ENCODE measurements at places on chromosomes 1 and 21.

DNA sequence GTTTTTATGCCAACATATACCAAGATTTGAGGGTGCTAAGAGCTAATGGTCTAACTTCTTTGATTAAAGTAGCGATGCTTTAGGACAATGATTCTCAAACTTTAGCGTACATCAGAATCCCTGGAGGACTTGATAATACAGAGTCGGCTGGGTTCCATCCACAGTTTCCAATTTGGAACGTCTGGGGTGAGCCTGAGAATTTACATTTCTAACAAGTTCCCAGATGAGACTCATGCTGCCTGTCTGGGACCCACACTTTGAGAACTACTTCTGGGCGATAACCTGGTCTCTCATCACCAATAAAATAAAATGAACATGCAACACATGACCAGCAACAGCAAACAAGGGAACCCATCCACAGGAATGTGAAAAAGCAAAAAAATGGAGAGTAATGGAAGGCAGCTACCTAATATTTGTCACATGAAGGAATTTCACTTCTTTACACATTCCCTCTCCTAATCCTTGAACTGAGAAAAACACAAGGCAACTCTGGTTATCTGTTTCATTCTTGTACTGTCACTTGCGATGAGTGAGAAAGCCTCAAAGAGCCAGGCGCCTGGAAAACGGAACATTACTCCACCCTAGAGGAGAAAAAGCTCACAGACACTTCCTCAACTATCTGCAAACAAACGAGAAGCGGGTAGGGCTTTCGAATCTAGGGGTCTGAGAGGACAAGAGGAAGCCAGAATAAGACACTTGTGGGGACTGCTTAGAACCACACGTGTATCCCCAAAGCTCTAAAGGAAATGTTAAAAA is 14.0 kb downstream of the HSF2BP start:
- peak; percentile 3 for DNase-seq

DNA sequence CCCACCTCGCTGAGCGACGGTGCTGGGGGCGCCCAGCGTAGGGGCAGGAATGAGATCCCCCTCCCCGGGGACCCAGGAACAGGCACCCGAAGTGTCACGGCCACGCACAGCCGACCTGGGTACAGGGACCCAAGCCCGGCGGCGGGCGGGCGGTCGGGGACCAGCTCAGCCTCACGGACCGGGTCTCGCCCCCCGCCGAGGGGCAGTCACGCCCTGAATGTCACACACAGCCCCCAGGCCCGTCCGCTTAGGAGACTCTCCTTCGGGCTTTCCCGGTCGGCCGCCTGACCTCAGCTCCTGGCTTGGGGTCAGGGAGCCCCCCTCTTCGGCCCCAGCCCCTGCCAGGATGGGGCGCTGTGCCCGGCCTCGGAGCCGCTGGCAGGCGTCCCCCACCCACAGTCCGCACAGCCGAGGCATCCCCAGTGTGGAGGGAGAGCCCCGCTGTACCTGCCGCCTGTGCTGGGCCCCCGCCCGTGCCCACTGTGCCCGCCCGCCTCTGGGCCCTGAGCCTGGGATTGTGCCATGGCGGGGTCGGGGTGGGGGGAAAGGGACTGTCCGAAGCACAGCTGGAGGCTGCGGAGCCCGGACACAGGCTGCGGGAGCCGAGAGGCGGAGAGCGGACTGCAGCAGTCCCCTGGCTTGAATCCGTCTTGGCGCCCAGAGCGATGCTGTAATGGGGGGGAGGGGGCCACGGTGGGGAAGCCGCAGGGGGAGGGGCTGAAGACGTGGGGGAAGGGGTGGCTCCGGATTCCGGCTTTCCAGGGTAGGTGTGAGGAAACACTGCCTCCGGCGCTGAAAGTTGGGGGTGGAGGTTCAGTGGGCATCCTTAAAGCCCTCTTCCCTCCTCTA is 627 bp upstream of the DLGAP3 start:
- no peak for DNase-seq

DNA sequence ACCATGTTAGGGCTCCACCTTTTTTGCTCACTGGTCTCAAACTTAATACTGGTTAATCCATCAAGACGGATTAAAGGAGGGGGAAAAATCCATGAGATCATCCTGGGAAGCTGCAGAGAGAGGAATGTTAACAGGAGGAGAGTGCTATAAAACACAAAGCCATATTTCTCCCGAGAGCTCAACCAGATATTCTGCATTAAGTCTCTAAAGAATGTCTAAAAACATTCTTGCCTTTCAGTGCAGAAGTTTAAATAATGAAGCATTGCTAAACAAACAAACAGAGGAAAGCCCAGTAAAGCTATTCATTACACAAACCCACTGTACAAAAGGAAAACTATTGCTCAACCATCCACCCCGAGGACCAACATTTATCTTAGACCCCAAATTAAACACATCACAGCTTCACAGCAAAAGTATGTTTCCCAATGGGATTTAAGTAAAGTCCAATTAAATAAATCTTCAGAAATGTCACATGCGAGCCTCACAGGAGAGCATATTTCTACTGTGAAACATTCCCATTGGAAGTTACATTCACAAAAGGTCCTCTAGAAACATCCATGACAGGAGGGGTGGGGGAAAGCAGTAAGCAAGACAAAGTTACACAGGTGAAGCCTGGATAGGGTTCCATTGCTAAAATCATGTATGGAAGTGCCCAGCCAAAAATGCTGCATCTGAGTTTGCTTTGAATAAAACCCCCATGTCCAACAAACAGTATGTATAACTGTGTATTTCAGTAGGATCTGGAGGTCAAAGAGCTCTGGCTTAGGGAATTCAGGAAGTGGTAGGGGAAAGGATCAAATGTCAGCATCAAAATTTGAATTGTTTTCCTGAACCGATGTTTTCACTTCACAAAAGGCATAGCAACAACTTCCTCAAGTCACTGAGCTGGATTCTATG is 23.3 kb downstream of the DUSP10 start:
- DNase-seq = no peak

DNA sequence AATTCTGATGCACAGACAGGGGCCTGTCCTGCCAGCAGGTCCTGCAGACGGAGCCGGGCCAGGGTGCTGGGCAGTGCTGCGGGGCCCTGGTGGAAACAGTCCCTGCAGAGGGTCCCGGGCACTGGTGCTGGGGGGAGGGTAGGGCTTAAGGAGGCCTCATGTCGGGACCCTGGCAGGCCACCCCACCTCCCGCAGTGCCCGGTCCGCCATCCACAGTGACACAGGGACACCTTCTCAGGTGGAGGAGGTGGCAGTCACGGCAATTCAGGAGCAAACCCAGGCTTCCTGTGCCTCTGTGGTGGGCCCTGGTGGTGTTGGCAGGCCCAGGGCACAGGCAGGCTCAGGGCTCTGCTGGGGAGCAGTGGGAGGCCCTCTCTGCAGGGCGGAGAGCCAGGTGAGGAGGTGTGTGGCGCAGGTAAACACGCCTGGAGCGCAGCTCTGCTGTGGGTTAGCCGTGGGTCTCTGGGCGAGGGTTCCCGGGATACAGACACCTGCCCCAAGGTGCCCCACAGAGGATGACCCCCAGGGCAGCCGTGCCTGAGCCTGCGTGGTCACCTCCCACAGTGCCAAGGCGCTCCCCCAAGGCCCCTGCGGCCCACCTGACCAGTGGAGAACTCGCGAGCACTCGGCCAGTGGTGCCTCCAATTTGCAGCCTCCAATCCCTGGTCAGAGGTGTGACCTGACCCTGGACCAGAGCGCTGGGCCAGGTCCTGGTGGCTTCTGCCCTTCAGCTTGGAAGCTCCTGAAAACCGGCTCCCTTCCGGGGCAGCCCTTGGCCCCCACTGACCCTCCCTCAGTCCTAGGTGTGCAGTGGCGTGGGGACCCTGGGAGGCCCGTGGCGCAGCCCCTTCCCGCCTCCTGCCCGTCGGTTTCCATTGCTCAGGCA is 19.2 kb downstream of the COL18A1 start:
- DNase-seq = no peak

- peak; percentile 22 for DNase-seq
Measured at GRCh38 chr1:6423321-6423999, 1.1 kb upstream of the ESPN start.

DNA sequence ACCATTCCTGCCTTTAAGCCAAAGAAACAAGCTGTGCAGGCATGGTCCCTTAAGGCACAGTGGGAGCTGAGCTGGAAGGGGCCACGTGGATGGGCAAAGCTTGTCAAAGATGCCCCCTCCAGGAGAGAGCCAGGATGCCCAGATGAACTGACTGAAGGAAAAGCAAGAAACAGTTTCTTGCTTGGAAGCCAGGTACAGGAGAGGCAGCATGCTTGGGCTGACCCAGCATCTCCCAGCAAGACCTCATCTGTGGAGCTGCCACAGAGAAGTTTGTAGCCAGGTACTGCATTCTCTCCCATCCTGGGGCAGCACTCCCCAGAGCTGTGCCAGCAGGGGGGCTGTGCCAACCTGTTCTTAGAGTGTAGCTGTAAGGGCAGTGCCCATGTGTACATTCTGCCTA is 1.3 kb upstream of the SLC50A1 start:
- no peak for DNase-seq

GRCh38 chr1:11638121-11638520 is 16.1 kb downstream of the FBXO2 start:
- DNase-seq = no peak

GRCh38 chr1:14710331-14710730 is 111.8 kb downstream of the KAZN start:
- no peak for DNase-seq

- DNase-seq = no peak
Measured at GRCh38 chr21:34520281-34520680, 8.3 kb upstream of the KCNE1 start.

- DNase-seq = no peak
Measured at GRCh38 chr1:241608379-241609033, 31.7 kb downstream of the CHML start.

DNA sequence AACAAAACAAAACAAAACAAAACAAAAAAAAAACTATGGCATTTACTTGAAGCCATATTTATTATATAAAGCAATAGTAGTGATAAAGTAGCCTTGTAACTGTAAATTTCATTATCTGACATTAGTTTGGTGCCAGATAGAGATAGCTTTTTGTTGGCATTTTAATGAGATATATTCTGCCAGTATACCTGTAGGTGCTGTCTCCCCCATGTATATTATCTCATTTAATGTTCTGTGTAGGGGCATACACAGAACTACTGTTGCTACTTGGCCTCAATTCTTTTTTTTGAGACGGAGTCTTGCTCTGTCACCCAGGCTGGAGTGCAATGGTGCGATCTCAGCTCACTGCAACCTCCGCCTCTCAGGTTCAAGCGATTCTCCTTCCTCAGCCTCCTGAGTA is 67.4 kb downstream of the TMEM200B start:
- DNase-seq = no peak

DNA sequence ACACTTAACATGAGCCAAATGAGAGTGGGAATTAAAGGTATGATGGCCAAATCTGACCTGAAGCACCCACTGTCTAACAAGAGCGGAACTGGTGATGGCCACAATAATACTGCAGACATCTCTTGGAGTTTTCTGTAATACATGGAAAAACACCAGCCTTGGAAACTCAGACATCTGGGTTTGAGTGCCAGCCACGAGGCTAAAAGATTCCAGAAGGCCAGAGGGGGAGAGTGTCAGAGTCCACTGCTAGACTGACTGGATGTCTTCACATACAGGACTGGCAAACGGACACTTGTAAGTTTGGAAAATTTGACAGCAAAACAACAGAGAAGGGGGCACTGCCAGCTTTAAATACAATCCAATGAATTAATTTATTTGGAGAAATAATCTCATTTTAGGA is 175.1 kb downstream of the ADSS2 start:
- no peak for DNase-seq

DNA sequence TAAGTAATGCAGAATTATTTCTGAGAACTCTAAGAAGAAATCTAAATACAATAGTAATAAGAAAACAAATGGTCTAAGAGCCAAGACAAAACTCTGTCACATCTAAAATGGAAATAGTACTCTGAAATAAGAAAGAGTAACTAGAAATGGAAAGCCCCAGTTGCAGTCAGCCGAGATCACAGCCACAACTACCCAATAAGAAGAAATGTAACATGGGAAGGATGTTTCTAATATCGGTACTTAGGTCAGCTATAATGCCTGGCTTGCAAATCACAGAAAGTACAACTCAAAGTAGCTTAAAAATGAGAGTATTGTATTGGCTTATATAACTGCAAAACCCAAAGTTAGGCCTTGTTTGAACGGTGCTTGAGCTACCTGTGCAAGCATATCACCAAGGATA is 58.6 kb upstream of the USP25 start:
- no peak for DNase-seq

GRCh38 chr1:63454269-63454668 is 68.8 kb downstream of the ITGB3BP start:
- DNase-seq = no peak

- DNase-seq = no peak
Measured at GRCh38 chr1:65178235-65178634, 30.2 kb downstream of the AK4 start.

DNA sequence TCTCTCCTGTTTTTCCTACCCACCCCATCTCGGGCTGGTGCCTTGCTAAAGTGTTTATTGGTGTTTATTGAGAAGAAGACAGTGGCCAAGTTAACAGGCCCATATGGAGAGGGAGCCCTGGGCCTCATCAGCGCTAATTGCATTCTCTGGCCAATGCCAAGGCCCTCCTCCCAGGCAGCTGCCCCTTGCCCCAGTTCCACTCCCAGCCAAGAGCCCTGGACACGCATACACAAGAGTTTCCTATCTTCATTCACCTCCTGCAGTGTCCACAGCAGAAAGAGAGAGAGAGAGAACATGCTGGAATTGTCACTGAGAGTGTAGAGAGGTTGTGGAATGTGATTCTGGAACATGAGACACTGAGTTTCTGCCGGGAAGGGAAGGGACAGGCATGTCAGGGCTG is 25.4 kb upstream of the VWA5B1 start:
- DNase-seq = no peak

DNA sequence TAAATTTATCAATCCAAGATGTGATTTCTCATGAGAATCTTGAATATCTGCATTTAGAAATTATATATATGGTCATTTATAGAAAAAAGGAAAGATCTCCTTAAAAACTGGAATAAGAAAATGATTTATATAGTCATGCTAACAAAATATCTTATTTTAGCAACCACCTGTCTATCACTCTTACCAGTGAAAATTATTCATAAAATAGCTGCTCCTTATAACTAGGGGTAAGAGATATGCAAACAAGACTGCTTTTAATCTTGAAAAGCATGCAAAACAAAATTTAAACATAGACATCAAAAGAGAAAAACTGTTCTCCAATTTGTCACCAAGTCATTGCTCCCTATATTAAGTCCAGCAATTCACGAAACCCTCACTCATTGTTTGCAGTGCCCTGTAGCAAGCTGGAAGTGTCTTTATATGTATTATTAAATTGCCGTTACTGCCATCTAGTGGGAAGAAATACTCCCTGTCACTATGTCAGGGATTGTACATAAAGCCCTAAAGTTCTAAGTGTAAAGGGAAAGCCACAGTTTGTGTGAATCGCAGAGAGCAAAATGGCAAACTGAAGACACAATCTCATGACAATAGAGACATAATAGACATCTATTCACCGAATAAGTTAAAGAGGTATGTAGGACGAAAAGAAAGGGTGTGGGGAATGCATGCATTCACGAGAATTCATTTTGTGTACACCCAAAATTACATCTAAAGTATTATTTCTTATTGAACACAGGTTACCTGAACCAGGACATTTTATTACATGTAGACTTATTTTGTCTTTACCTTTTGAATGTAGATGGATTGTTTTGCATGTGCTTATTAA is 600.5 kb downstream of the USP25 start:
- DNase-seq = peak; percentile 73
